ENCODE measurements at places on chromosomes 16 and 17. TPM values are rescaled to one million over a fixed set of nuclear protein-coding genes. Genes with fewer than 3 reads are reported as not detected.

DNA sequence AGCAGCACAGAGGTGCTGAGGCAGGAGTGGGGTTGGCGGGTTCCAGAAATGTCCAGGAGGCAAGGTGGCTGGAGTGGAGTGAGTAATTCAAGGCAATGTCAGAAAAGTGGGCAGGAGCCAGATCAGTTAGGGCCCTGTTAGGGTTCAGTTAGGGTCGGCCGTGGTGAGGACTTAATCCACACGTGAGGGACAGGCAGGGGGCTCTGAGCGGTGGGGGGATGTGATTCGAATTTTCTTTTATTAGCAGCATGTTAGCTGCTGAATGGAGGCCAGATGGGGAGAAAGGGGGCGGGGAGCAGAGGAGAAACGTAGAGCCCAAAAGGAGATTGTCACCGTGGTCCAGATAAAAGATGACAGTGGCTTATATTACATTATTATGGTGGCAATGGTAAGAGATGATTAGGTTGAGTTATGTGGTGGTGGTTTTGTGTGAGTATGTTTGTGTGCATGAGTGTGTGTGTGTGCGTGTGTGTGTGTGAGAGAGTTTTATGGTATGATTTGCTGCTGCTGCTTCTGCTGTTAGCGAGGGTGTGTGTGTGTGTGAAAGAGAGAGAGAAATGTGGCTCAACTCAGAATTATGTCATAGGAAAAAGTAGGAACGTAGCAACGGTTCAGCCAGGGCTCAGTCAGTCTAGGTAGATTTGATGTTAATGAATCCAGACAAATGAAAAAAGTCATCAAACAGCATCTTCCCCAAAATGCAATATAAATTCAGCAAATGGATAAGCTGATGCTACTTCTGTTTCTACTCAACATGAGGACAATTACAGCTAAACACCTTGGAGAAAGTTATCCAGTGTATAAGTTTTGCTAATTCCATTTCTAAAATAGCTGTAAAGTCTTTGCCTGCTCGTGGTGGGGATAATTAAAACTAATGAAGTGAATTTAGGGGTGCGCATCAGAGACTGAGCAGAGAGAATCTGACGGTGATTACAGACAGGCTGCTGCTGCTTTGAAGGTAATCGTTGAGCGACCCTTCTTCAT lies 390.6 kb downstream of the HAPSTR1 start:
- H3K27me3 ChIP-seq, result no peaks in the 10 kb centered on the region
- no peak overlapping the region for H3K4me3 ChIP-seq
- no peak for DNase-seq
- no peak overlapping the region for H3K27ac ChIP-seq
- no peaks in the 10 kb centered on the region for H3K36me3 ChIP-seq

GRCh38 chr16:3836641-3837040 lies 43.9 kb downstream of the CREBBP start:
- H3K27me3 ChIP-seq, result no peaks in the 10 kb centered on the region
- H3K27ac ChIP-seq, result no peak overlapping the region
- peaks cover 22% of the 10 kb centered on the region for H3K4me1 ChIP-seq
- no peaks in the 10 kb centered on the region for H3K36me3 ChIP-seq

Gene SLC5A2
- 3.1 TPM for total RNA-seq

Gene TBC1D3H
- total RNA-seq, result not detected

- H3K36me3 ChIP-seq, result no peaks in the 10 kb centered on the region
- DNase-seq, result no peak
- no peak overlapping the region for H3K4me3 ChIP-seq
- peaks cover 7% of the 10 kb centered on the region for H3K4me1 ChIP-seq
These were observed 13.8 kb upstream of the GSDMA start for GRCh38 chr17:39949028-39949427.

DNA sequence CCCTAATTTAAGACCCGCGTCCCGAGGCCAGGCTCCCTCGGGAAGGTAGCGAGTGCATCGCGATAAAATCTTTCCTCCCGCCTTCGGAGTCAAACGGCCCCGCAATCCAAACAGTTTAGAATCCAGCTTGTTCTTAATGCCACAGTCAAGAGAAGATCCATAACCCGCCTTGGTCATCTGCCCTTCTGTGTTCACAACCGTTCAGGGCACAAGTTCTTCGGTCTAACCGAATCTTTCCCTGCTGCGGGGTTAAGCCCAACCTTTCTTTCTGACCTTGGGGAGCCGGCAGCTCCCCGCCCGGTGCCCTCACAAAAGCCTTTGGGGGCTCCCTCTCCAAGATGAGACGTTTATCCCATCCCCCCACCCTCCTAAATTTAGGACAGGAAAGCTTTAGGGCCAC lies 30.3 kb downstream of the CPSF4L start:
- no peaks in the 10 kb centered on the region for H3K27me3 ChIP-seq
- H3K27ac ChIP-seq, result peak overlapping the region; percentile 90
- peak overlapping the region; percentile 100 for H3K4me3 ChIP-seq
- H3K36me3 ChIP-seq, result peaks cover 12% of the 10 kb centered on the region
- H3K4me1 ChIP-seq, result peaks cover 44% of the 10 kb centered on the region

GRCh38 chr16:77208382-77208781 lies 9.2 kb downstream of the SYCE1L start:
- DNase-seq, result no peak
- no peak overlapping the region for H3K4me3 ChIP-seq
- no peaks in the 10 kb centered on the region for H3K36me3 ChIP-seq
- peaks cover 5% of the 10 kb centered on the region for H3K4me1 ChIP-seq
- no peaks in the 10 kb centered on the region for H3K27me3 ChIP-seq

DNA sequence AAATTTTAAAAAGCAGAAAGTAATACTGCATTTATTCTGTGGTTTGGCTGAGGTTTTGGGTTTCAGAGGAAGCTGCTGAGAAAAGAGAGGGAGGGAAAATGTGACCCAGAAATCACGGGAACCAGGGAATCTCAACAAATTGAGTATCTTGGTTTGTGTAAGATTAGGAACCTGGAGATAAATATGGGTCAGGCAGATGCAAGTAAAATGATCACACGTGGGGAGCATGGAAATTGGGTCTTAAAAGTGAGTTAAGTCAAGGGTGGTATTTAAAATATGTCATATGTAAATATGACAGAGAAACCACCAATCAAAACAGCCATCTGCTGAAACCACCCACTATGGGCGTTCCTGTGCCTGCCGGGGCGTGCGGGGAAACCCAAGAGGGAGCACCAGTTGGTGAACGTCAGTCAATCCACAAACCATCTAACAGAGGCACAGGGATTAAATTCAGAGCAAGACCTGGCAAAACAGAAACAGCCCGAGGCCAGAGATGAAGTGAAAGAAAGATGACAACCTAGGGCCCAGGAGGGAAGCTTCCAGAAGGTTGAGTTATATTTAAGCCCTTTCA lies 33.4 kb downstream of the CDH13 start:
- H3K27ac ChIP-seq, result no peak overlapping the region
- H3K36me3 ChIP-seq, result no peaks in the 10 kb centered on the region
- DNase-seq, result no peak

GRCh38 chr17:59815965-59816364 lies 76.8 kb downstream of the TUBD1 start:
- DNase-seq, result no peak
- peaks cover 15% of the 10 kb centered on the region for H3K36me3 ChIP-seq
- H3K27ac ChIP-seq, result no peak overlapping the region

GRCh38 chr17:63035271-63035670 lies 69.2 kb downstream of the TANC2 start:
- peaks cover 5% of the 10 kb centered on the region for H3K4me1 ChIP-seq
- DNase-seq, result no peak
- H3K27me3 ChIP-seq, result no peaks in the 10 kb centered on the region
- no peak overlapping the region for H3K27ac ChIP-seq

DNA sequence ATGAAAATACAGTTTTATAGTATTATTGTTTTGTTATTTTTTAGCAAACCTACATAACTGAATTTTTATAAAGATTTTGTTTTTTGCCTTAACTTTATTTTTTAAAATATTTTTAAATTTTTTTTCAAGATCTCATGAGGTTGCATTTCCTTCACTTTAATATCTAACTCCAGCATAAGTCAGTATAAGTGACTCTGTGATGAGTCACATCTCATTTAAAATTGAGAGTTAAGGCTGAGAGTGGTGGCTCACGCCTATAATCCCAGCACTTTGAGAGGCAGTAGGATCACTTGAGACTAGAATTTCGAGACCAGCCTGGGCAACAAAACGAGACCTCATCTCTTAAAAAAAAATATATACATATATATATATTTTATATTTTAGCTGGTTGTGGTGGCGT lies 44.0 kb downstream of the NLK start:
- no peak overlapping the region for H3K27ac ChIP-seq
- no peaks in the 10 kb centered on the region for H3K27me3 ChIP-seq
- no peaks in the 10 kb centered on the region for H3K36me3 ChIP-seq
- peaks cover 6% of the 10 kb centered on the region for H3K4me1 ChIP-seq

GRCh38 chr17:50609380-50610074 lies 25.2 kb upstream of the ABCC3 start:
- H3K27me3 ChIP-seq, result peaks cover 9% of the 10 kb centered on the region
- H3K27ac ChIP-seq, result no peak overlapping the region
- peaks cover 9% of the 10 kb centered on the region for H3K4me1 ChIP-seq
- no peak for DNase-seq

Gene KRTAP9-8
- not detected for total RNA-seq

Gene KCNH4
- total RNA-seq, result 0.26 TPM

GRCh38 chr16:48833461-48833860 lies 223.5 kb upstream of the N4BP1 start:
- DNase-seq, result no peak
- H3K4me1 ChIP-seq, result no peaks in the 10 kb centered on the region
- H3K4me3 ChIP-seq, result no peak overlapping the region
- H3K36me3 ChIP-seq, result no peaks in the 10 kb centered on the region
- H3K27me3 ChIP-seq, result no peaks in the 10 kb centered on the region

DNA sequence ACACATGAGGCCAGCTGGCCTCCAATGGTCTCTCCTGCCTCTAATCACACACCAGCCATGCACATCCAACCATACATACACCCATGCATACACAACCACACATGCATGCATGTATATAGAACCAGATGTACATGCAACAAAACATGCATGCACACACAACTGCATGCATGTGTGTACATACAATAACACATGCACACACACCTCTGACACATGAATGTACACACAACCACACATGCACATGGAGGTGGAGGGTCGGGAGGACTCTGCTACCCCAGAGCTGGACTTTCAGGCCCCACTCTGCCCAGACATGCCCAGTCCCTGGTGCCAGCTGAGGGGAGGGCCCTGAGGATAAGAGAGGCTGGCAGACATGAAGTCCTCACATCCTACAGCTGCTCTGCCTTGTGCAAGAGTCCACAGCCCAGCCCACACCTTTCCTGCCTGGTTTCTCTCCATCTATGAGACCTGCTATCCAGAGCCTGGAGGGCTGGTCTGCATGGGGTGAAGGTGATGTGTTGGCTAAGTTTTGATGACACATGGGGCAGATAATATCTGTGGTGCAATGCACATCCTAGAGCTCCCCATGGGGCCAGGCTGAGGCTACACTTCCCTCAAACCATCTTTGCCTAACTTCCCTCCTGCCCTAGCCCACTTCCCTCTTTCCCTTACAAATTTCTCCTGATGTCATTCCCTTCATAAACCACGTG lies 50.9 kb upstream of the SDK2 start:
- DNase-seq, result no peak
- H3K4me3 ChIP-seq, result no peak overlapping the region
- no peaks in the 10 kb centered on the region for H3K36me3 ChIP-seq
- H3K27me3 ChIP-seq, result no peaks in the 10 kb centered on the region
- H3K4me1 ChIP-seq, result no peaks in the 10 kb centered on the region

DNA sequence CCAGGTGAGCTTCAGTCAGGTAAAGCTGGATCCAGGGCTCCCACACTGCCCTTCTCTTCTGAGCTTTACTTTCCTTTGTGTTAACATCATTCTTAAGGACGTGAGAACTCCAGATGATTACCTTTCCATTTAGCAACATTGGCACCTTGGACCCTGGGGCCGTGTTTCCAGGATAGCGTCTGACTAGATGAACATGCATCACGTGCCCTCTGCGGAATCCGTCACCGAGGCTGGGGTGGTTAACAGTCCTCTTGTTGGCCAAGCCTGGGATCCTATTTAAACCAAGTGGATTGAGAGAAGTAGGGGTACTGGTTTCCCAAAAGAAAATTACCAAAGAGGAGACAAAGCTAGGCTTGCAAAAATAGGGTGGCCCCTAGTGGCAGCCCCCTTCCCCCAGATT lies 3.9 kb upstream of the LAT start:
- DNase-seq, result no peak
- H3K36me3 ChIP-seq, result peaks cover 55% of the 10 kb centered on the region
- no peak overlapping the region for H3K27ac ChIP-seq
- H3K27me3 ChIP-seq, result no peaks in the 10 kb centered on the region
- peaks cover 3% of the 10 kb centered on the region for H3K4me1 ChIP-seq

Gene TMEM235
- not detected for total RNA-seq

- no peaks in the 10 kb centered on the region for H3K27me3 ChIP-seq
- H3K4me3 ChIP-seq, result no peak overlapping the region
- H3K36me3 ChIP-seq, result no peaks in the 10 kb centered on the region
These were observed 197.4 kb downstream of the SPECC1 start for GRCh38 chr17:20206591-20206990.

DNA sequence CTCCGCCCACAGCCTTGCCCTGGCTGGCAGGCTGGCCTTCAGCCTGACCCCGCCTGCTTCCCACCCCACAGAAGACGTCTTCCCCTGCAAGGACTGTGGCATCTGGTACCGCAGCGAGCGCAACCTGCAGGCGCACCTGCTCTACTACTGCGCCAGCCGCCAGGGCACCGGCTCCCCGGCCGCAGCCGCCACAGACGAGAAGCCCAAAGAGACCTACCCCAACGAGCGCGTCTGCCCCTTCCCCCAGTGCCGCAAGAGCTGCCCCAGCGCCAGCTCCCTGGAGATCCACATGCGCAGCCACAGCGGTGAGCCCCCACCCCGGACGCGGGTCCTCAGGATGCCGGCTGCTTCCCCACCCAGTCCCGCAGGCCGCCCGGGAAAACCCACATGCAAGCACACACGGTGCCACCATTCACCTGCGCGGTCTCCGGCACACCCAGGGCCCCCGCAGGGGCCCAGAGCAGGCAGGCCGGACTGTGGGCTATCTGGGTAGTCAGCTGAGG lies 38.2 kb upstream of the ZC3H18 start:
- H3K4me1 ChIP-seq, result peaks cover 13% of the 10 kb centered on the region
- DNase-seq, result no peak
- no peak overlapping the region for H3K4me3 ChIP-seq
- no peaks in the 10 kb centered on the region for H3K27me3 ChIP-seq
- no peak overlapping the region for H3K27ac ChIP-seq

Gene SLC38A8
- total RNA-seq, result not detected

DNA sequence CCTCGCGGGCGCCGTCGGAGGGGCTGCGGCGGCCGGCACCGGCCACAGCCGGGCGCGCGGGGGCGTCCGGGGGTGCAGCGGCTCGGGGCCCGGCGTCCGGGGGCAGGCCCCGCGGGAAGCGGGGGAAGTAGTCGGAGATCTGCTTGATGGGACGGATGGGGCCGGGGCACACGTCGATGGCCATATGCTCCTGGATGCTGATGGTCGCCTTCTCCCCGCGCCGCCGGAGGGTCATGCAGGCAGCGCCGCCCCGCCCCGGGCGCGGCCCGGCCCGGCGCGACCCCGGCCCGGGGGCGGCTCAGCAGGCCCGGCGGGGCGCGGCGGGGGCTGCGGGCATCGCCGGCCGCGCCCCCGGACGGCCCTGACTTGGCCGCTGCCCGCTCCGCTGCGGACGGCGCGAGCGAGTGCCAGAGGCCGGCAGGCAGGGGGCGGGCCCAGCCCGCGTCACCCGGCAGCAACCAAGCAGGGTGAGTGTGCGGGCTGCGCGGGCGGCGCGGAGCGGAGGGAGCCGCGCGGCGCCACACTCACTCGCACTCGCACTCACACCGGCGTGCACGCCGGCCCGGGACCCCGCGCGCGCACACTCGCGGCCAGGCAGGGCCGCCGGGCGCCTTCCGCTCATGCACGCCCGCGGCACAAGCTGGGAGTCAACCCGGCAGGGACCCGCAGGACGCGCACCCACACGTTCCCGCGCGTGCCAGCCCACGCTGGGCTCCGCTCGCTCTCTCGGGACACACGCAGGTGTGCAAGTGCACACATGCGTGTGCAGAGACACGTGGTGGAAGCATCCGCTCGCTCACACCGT lies at the start of gene DOC2B:
Gene DOC2B, minus strand, starts transcription at position 406 of the 805 bp plus-strand sequence. Its CDS starts 171 bp downstream, at position 235.
- peaks cover 5% of the 10 kb centered on the region for H3K4me1 ChIP-seq
- peak within 1 kb of the TSS; percentile 44 for H3K4me3 ChIP-seq
- no peaks in the 10 kb centered on the region for H3K36me3 ChIP-seq
- H3K27me3 ChIP-seq, result peaks cover 27% of the 10 kb centered on the region
- no peak within 1 kb of the TSS for H3K27ac ChIP-seq

Measured in upper lobe of right lung (tissue), 1 donor.